ENCODE measurements at places on chromosomes 2 and 18.
A peak's percentile ranks its signal among the peaks of the same experiment; 100 is the strongest.

GRCh38 chr2:26849056-26849999, 1.4 kb downstream of the DPYSL5 start:
- DNase-seq = no peak

DNA sequence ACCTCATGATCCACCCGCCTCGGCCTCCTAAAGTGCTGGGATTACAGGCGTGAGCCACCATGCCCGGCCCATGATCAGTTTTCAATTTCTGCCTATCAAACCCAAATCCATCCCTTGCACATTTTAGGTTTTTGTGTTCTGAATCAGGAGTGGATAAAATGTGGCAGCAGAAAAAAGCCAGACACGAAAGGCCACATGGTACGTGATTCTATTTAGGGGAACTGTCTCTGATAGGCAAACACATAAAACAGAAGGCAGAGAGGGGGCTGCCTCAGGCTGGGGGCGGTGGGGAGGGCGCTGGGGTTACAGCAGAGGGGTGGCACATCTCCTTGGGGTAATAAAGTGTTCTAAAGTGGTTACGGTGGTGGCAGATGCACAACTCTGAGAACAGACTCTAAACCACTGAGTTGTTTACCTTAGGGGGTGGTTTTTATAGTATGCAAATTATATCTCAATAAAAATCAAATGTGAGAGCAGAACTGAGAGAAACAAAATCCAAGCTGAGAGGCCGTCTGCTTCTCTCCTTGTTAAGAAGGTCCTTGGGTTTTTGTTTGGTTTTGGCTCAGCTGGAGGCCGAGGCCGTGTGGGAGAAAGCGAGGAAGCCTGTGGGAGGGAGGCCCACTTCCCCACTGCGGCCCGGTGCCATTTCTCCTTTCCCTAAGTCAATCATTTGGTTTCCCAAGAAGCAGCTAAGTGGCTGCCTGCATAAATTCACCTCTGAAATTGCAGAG, 78.0 kb downstream of the SOWAHC start:
- DNase-seq = no peak

- DNase-seq = no peak
Observed at GRCh38 chr2:172623249-172623965, 67.5 kb downstream of the PDK1 start.

DNA sequence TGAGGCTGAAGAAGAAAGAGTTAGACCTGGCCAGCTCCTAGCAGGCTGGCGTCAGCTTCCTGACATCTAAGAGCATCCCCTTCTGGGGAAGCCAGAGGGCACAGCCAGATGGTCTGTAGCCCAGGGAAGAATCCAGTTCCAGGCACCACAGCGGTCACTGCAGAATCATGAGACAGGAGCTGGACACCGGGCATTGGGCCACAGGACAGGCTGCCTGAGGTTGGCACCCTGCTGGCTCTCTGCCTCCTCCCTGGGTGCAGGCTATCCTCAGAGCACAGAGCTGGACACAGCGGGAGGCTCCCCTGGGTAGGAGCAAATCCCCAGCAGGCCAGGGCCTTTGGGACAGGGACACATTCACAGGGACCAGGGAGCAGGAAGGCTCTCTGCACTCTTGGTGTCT, 19.8 kb upstream of the ATOH8 start:
- no peak for DNase-seq

DNA sequence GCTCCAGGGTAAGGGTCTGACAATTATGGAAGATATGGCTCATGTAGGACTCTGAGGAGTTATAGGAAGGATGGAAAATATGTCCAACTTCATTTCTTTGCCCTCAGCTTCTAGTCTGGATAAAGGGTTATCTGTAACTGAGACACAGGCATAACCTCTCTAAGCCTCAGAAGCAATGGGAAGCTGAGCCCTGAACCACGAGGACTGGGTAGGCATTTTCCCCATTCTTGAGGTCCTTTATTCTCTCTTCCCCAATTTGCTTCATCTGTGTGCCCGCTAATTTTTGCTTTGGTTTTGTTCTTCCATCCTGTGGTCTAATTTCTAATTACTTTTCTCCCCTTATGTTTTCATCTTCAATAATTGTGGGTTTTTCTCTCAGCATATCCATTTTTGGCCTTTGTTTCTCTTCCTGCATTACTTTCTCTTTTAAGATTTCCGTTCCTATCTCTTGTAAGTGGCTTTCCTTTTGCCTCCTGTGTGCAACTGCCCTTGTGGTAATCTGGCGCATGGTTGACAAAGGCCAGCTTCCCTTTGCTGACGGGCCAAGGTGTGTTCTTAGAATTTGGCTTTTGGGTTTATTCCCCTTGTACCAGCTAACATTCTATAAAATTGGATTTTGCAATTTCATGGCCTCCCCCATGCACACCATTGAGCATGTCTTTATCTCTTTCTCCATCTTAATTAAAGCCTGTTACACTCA, 343.8 kb downstream of the TXNL1 start:
- no peak for DNase-seq

- peak; percentile 91 for DNase-seq
Observed at GRCh38 chr18:55405893-55406406, 182.0 kb downstream of the TCF4 start.

- DNase-seq = no peak
Observed at GRCh38 chr2:32884346-32884745, 62.4 kb upstream of the LTBP1 start.

DNA sequence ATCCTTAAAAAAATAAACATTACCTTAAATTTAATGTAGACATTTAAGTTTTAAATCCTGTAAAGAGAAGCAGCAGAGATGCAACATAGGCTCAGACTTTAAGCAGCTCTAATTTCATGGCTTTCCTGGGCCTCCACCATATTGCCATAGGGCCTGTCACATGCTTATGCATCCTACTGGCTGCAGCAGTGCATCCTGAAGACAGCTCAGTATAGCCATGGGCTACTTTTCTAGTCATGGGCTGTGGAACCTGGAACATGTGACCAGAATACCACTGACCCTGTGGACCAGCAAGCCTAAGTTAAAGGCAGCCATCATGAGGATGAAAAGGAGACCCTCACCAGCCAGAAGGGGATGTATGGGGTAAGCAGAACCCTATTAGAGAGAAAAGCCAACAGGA, 10.7 kb downstream of the RMP24 start:
- DNase-seq = no peak

GRCh38 chr2:190477661-190478454, 56.7 kb downstream of the NEMP2 start:
- DNase-seq = no peak

DNA sequence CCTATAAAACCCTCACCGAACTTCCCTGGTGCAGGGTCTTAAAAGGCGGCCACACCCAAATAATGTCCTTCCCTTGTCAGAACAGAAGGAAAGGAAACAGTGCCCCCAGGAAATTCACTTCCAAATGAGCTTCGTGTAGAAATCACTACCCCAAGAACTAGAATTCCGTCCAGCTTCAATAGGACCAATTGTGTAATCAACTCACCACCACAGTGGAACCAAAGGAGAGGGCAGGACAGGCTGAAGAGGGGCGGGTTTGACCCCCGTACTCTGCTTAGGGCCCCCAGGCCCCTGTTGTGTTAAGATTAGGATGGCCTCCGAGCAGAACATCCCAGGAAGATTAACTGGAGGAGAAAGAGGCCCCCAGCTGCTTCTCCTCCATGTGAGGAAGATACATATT, 24.1 kb downstream of the GPR35 start:
- no peak for DNase-seq

DNA sequence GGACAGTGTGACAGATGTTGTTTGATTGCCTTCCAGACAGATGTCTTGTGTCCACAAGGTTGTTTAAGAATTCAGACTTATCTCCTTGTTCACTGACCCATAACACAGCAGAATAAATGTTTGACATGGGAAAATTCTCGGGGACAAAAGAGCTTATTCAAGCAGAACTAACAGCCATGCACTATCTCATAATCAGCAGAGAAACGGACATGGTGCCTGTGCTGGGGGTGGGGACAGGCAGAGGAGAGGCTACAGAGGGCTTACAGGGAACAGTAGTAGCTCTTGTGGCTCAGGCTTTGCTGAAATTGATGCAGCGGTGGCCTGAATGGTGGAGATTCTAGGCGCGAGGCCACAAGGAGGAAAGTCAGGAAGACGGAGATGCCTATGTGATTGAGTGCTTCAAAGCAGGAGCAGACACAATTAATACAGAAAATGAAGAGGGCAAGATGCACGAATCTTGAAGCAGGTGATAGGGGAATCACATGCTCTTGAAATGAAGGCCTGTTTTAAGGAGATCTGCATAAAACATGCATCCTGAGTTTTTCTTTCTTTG, 62.0 kb upstream of the CAB39 start:
- DNase-seq = no peak

DNA sequence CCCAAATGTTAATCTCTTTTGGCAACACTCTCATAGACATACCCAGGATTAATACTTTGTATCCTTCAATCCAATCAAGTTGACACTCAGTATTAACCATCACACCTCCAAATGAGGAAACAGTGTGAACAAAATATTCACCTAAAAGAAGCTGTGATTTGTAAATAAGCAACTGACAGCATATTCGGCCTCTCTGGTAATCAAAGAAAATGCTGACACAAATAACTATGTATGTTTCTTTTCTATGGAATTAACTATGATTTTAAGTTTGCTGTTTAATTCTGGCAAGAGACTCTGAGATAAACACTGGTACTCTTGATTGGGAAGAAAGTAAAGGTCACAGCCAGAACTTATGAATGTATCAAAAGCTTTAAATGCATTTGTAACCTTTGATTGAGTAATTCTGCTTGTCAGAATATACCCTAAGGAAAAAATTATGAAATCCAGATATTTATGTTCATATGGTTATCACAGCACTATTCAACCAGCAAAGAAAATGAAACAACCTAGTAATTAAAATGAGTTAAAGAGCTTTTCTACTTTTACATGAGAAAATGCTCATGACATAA, 3.6 kb upstream of the GYPC start:
- no peak for DNase-seq

DNA sequence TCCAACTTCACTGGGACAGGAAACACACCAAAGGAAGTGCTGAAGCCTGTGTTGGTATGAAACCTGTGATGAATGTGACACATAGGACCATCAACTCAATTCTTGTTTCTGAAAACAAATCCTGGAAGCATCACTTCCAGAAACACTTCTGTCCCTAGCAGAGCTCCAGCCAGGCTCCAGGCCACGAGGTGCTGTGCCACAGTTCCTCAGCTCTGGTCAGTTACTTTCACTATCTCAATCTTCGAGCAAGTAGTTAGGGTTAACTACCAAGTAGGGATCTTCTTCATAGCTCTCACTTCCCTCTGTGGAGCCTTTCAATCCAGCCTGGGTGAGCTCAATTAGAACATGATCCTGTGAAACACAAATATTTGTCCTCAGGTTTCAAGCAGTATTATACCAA, 3.6 kb upstream of the LCT start:
- DNase-seq = peak; percentile 41

- no peak for DNase-seq
Observed at GRCh38 chr2:128879161-128879560, 560.5 kb upstream of the HS6ST1 start.

DNA sequence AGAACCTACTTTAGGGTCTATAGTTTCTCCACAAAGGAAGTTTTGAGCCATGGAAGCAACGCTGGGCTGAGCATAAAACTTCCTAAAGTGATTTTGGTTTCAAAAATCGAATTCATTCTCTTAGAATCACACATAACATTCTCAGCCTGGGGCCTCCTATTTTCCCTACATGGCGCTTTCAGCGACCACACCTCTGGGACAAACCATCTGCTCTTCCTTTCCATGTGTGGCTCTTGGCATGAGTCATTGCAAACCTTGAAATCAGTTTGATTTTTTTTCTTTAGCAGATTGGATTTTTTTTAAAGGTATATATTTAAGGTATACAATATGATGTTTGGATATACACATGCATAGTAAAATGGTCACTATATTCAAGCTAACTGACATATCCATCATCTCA, 72.5 kb upstream of the APCDD1 start:
- peak; percentile 21 for DNase-seq

GRCh38 chr2:145185696-145186095, 665.8 kb upstream of the ZEB2 start:
- peak; percentile 55 for DNase-seq

- DNase-seq = peak; percentile 62
Observed at GRCh38 chr2:189305291-189305943, 125.9 kb upstream of the COL5A2 start.

GRCh38 chr2:16623031-16623430, 42.6 kb downstream of the CYRIA start:
- DNase-seq = peak; percentile 94

DNA sequence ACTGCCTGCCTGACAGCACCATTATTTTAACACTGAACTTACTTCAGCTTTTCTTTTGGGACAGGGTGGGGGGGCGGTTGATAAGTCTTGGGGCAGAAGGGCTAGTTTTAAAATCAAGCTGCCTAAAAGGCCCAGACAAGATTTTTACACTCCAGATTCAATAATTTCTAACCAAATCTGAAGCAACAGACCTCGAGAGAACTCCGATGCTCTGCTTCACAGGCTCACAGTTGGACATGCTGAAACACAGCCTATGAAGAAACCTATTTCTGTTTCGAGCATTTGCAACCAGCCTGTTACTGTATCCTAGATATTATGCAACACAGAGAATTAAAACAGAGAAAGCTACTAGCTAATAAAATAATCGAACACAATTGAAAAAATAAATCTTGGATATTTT, 1.3 kb upstream of the MYT1L start:
- no peak for DNase-seq

GRCh38 chr2:65076345-65076710, 20.1 kb downstream of the CEP68 start:
- peak; percentile 79 for DNase-seq

- peak; percentile 50 for DNase-seq
Observed at GRCh38 chr2:53740170-53740569, 27.4 kb upstream of the CHAC2 start.

GRCh38 chr2:609449-609848, 67.8 kb downstream of the TMEM18 start:
- no peak for DNase-seq

GRCh38 chr2:193521523-193521922, 1326.8 kb upstream of the TMEFF2 start:
- no peak for DNase-seq

GRCh38 chr18:43129946-43130524, 14.6 kb upstream of the RIT2 start:
- DNase-seq = peak; percentile 6

- no peak for DNase-seq
Observed at GRCh38 chr2:241984271-241984655, 114.7 kb downstream of the RTP5 start.

DNA sequence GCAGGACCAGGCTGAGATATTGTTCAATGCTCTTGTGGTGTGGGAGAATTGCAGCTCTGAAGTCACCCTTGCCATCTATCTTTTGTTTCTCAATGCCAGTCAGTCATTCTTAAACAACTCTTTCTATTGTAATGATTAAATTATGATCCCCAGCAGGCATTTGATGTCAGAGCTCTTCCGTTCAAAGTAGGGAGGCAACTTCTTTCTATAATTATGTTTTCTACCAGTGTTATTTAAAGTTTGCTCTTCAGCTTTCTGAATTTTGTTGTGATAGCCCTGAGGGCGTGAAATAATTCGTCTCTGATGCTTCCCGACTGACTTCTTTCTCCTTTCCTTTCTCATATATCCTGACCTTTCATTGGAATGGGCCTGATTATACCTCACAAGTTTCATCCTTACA, 161.4 kb upstream of the KLHL14 start:
- no peak for DNase-seq

- DNase-seq = no peak
Observed at GRCh38 chr18:36386150-36386920, 88.8 kb downstream of the FHOD3 start.
